ENCODE measurements at places on chromosomes 1 and 21.
A peak's percentile ranks its signal among the peaks of the same experiment; 100 is the strongest.

- DNase-seq = no peak
These were observed 533.7 kb upstream of the DAB1 start for GRCh38 chr1:57957576-57957975.

DNA sequence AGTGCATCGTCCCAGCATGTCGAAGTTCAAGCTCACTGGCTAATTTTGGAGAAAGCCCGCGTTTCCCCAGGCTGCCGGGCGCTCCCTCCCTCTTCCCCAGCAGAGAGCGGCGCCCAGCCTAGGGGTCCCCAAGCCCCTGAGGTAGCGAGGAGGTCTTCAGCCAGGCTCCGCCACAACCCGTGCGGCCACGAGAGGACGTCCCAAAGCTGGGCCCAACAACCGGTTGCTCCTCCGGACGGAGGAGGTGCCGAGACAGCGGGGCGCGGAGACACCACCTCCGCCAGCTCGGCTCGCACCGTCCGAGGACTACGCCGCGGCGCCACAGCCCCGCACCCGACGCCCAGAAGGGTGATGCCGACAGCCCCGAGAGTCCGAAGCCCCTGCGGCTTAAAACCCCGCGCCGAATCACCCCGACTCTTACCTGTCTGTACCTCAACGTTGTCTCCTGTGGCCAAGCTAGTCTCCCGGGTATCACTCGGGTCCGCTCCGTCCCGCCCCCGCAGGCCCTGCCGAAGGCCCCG is at the start of gene DENND2C:
Gene DENND2C, minus strand, starts transcription at position 488 of the 521 bp plus-strand sequence. CDS start 44,065 bp downstream, outside the sequence.
- DNase-seq = no peak

GRCh38 chr1:222709700-222710153 is 2.6 kb downstream of the AIDA start:
- no peak for DNase-seq

GRCh38 chr1:33256471-33257206 is at the start of gene ZNF362:
Gene ZNF362 (plus strand): TSS chr1:33256492. CDS start chr1:33270575, 14,083 bp downstream.
- peak; percentile 42 for DNase-seq

DNA sequence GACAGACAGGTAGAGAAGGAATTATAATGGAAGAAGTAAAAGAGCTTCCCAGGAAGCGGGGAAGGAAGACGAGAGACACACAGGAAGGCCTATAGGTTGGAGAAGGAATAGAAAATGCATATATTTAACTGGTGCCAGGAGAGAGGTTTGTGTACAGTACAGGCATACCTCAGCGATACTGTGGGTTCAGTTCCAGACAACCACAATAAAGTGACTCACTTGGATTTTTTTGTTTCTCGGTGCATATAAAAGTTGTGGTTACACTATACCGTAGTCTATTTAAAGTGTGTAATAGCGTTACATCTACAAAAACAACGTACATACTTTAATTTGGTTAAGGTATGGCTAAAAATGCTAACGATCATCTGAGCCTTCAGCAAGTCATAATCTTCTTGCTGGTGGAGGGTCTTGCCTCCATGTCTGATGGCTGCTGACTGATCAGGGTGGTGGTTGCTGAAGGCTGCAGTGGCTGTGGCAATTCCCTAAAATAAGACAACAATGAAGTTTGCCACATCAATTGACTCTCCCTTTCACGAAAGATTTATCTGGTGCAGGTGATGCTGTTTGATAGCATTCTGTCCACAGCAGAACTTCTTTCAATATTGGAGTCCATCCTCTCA is 16.0 kb downstream of the YARS1 start:
- no peak for DNase-seq

DNA sequence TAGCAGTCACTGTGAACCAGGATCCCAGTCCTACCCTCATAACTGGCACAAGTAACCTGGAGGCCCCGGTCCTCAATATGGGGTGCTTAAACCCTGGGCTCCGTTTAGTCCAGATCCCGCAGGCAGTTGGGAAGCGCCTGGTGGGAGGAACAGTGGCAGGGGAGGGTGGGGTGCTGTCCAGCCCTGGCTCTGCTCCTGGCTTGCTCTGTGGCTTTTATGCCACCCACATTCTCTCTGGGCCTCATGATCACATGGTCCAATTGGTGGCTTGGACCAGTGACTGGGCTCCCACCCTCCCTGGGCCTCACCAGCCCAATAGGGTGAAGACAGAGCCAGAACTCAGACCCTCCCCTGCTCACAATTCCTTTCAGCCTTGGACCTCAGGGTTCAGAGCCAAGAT is 2.9 kb downstream of the CD164L2 start:
- DNase-seq = no peak

Measured in NCI-H2029 (cell line).